ENCODE measurements at places on chromosomes 4 and X. TPM values are rescaled to one million over a fixed set of nuclear protein-coding genes. Genes with fewer than 3 reads are reported as not detected.

MAGEA10 gene
- not detected for total RNA-seq

CCDC120 gene
- total RNA-seq, result 10.8 TPM

BMPR1B gene
- not detected for total RNA-seq

FGFBP1 gene
- total RNA-seq, result not detected

RPS6KA6 gene
- total RNA-seq, result 0.05 TPM

DUSP21 gene
- total RNA-seq, result not detected

Measured in T-helper 17 cell (primary cell).